ENCODE measurements at places on chromosomes 6 and 20.

- DNase-seq, result no peak
These were observed 24.2 kb upstream of the SIRPA start for GRCh38 chr20:1870792-1871550.

DNA sequence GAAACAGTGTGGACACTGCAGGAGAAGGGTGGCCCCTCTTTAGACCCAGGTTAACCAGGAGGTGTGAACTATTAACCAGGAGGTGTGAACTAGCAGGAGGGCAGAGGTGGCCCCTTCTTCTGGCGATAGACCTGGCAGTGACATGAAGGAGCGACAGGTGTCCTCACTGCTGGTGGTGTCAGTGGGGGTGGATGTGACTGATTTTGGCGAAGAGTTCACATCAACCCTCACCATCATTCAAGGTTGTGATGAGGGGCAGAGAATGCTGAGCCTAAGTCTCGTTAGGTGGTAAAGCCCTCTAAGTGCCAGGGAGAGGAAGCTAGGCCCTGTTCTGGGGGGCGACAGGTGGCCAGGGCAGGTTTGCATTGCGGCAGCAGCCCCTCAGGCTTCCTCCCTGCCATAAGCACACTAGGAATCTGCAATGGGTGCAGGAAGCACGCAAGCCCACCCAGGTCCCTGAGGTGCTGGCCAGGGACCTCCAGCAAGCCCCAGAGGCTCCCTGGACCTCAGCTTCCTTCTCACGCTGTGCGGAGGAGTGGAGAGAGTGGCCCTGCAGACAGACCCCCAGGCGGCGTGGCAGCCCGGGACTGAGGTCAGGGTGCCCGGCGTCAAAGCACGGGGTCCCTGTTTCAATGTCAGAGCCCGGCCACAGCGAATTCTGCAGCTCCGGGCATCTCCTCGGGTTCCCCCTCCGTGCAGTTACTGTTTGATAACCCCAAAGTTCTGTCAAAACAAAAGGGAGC is 13.7 kb downstream of the NPEPL1 start:
- DNase-seq, result no peak

DNA sequence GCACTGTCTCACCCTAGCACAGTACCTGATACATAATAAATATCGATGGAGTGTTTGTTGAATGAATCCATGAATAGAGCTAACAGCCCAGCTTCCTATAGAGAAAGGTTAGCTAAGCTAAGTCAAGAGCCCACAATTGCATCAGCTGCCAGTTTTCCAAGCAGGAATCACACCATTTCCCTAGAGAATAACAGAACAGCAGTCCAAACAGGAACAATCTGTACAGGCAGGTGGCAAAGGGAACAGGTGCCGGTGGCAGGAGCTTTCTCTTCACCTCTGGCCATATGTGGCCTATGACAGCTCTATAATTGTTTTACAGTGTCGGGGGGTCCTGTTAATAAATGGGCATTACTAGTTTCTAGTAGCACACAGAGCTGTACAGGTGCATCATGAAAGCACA is 38.8 kb downstream of the ISM1 start:
- DNase-seq, result no peak

DNA sequence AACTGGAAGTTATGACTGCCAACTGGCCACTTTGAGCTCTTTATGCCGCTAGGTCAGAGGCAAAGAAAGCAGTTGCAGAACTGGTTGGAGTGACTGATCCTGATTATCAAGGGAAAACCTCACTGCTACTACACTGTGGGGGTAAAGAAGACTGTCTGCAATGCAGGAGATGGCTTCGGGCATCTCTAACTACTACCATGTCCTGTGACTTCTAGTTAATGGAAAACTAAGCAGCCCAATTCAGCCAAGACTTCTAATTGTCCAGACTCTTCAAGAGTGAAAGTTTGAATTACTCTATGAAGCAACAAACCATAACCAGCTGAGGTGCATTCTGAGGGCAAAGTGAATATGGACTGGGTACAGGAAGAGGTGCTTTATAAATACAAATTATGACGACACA is 773.6 kb upstream of the SLC35B3 start:
- no peak for DNase-seq

GRCh38 chr20:34663213-34663943 is 13.5 kb downstream of the PIGU start:
- DNase-seq, result no peak

DNA sequence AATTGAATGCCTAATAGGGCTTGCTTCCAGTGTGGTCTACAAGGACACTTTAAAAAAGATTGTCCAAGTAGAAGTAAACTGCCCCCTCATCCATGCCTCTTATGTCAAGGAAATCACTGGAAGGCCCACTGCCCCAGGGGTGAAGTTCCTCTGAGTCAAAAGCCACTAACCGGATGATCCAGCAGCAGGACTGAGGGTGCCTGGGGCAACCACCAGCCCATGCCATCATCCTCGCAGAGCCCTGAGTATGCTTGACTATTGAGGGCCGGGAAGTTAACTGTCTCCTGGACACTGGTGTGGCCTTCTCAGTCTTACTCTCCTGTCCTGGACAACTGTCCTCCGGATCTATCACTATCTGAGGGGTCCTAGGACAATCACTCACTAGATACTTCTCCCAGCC is 411.5 kb downstream of the TENT5A start:
- no peak for DNase-seq

DNA sequence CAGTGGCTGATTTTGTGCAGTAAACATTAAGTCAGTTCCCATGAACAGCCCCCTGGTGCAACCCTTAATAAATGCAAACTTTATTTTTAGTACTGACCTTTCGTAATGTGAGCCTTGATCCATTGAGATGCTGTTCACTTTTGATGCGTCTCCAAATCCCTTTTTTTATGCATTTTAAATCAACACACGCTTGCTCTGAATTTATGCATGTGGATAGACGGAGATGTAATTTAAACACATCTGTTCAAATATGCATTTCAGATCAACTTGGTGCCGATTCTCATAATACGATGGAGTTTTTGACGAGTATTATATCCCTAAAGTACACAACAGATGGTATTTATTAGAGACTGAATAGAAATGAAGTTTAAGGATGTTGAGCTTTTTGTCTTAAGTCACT is 505.7 kb downstream of the CDKAL1 start:
- no peak for DNase-seq

- DNase-seq, result no peak
These were observed 9.9 kb upstream of the ID4 start for GRCh38 chr6:19827247-19827646.

DNA sequence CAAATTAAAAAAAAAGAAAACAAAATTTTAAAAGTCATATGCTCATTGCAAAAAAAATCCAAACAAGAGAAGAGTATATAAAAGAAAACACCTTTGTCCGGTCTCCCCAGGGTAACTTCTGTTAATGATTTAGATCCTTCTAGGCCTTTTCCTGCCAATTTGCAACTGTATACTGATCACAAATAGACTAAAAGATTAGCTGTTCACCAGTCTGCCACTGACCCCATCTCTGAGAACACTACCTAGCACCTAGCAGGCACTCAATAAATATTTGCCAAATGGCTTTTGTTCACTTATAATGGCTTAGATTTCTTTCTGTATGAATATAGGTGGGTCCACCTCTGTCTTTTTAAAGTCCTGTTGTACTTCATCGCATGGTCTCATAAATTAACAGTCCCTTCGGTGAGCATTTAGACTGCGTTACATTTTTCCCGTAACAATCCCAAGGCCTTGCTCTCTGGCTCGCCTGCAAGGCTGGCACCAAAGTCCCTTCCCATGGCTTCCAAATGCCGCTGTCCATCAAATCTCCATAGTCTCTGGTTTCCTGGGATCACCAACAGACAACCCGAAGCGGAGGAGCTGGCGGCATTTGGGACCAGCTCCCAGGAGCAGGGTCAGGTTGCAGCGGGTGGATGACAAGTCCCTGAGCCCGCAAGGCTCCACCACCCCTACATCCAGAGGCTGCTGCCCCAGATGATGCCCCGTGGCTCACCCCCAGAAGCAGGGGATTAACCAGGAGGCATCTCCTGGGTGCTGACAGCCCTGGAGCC is 11.8 kb downstream of the JPH2 start:
- DNase-seq, result no peak

GRCh38 chr6:149084026-149084425 is 233.5 kb upstream of the TAB2 start:
- no peak for DNase-seq

- peak; percentile 24 for DNase-seq
These were observed 11.5 kb upstream of the ZNF133 start for GRCh38 chr20:18276821-18277220.
